ENCODE measurements at places on chromosomes 16 and 17.

DNA sequence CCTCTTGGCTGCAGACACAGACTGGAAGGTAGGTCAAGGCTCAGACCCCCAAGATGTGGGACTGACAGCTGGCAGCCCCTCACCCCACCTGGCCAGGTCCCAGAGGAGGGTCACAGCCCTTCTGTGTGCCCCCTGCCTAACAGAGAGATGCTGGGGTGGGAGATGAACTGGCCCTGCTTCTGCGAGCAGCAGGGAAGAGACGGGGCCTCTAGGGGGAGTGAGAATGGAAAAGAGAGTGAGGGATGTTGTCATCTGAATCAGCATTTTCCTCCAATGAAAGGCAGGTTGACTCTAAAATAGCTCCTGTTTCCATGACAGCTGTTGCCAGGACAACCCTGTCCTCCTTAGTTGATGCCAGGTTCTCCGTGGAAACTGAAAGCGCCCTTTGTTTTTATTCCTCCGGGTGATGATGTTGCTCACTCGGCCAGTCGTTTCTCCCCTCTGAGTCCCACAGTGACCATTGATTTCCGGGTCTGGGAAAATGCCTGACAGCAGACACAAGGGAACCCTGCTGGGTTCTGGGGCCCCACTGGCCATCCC lies 4.9 kb upstream of the NDRG4 start:
- DNase-seq, result no peak

GRCh38 chr16:4175849-4176248 lies 59.6 kb upstream of the ADCY9 start:
- DNase-seq, result no peak

GRCh38 chr17:31327534-31328159 lies 6.2 kb upstream of the EVI2A start:
- DNase-seq, result no peak

GRCh38 chr17:40703652-40704051 lies at the start of gene KRT24:
Gene KRT24, minus strand, starts transcription at chr17:40703752. Its CDS starts 59 bp downstream, at chr17:40703693.
- no peak for DNase-seq

- DNase-seq, result no peak
Measured at GRCh38 chr17:32240750-32241149, 24.9 kb upstream of the RHBDL3 start.

DNA sequence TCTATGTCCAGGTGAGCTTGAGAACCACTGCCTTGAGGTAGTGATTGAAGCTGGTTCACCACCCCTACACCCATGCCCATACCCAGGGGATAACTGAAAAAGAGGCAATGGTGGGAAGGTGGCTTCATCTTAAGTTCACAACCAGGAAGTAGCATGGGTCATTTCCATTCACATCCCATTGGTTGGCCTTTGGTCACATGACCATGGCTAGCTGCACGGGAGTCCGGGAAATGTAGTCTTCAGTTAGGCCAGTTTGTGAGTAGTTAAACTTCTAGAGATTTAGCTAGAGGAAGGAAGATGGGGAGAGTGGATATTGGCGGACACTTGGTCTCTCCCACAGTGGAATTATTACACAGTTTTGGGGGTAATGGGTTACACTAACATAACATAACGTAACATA lies 92.9 kb downstream of the RGS9 start:
- DNase-seq, result no peak

DNA sequence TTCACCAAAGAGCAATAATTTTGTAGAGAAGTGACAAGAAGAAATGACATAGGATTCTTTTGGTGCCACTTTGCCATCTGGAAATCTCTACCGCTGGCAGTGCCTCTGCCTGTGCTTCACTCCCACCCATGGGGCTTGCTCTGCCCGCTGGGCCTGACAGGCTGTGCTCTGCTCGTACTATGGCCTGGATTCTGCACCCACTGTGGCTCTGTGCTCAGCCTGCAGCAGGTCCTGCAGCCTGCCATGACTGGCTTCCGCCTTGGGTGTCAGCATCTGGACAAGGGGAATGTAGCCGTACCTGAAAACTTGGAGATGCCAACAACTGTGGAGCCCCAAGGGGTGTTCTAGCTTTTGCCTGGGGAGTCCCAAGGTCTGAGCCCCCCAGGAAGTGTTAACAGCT lies 792.3 kb downstream of the CDH8 start:
- DNase-seq, result no peak

DNA sequence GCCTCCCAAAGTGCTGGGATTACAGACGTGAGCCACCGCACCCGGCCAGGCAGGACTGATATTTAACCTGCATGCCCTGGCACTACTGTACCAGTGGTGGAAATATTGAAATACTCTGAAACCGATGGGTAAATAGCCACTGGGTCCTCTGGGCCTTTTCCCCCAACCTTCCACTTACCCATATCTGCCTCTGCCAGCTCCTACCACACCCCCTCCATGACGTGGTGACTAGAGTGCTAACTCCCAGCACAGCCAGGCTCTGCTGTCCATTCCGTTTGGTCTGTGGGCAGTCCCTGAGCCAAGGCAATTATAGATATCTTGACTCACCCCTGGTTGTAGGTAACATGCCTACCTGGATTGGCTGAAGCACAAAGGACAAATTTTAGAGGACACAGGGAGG lies 187.8 kb downstream of the PRKCB start:
- DNase-seq, result no peak

- DNase-seq, result no peak
Measured at GRCh38 chr17:19378416-19379360, at the start of gene MAPK7. Gene MAPK7, plus strand, starts transcription at chr17:19378498. Its CDS starts 403 bp downstream, at chr17:19378901.

DNA sequence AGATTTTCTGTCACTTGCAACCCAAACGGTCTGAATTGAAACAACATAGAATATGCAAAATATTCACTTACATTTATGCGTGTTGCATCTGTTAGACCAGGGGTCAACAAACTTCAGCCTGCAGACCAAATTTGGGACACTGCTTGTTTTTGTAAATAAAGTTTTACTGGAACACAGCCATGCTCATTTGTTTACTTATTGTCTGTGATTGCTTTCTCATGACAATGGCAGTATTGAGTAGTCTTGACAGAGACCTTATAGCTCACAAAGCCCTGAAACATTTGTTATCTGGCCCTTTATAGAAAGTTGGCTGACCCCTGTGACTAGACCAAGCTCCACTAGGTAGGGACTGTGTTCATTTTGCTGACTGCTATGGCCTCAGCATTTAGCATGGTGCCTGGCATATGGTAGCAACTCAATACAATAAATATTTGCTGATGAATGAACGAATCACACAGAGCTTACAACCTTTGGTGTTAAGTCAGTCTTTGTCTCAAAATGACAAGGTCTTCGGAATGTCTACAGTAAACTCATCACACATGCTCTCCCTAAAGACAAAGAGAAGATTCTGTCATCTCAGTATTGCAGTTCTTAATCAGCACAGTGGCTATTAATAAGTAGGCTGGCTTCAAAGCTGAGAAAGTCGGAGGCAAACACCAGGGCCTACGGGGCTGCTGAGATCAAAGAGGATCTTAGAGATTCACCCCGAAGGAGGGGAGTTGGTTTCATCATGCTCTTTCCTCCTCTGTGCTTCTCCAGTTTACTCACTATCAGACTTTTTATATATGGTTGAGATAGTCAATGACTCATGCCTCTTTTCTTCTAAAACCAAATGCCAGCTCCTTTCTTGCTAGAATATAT lies 95.2 kb upstream of the AXIN2 start:
- no peak for DNase-seq

DNA sequence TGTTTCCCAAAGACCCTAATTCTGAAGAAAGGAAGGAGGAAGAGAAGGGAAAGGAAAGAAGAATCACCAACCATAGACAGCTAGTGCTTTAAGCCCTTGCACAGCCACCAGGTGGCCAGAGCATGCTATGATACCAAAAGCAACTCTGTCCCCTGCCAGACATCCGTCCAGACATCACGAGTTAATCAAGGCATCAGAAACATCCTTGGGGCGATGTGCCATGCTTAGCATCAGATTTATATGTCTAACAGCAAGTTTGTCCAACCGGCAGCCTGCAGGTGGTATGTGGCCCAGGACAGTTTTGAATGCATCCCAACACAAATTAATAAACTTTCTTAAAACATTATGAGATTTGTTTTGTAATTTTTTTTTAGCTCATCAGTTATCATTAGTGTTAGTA lies 2.9 kb upstream of the CRYBA1 start:
- no peak for DNase-seq

GRCh38 chr17:8444494-8444893 lies 8.8 kb downstream of the NDEL1 start:
- DNase-seq, result no peak

DNA sequence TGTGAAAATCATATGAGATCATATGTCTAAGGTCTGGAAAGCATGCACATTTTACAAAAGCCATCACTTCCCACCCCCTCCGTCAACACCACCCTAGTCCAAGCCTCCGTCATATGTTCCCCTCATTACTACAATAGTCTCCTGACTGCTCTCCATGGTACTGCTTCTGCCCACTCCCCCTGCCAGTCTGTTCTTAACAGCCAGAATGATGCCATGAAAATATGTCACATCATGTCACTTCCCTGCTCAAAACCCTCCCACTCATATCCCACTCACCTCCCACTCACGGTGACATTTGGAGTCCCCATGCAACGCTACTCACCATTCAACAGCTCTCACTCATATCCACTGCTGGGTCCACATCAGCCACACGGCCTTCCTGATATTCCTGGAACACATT lies 432.3 kb downstream of the XYLT1 start:
- no peak for DNase-seq

- no peak for DNase-seq
Measured at GRCh38 chr17:50426814-50427787, 1.1 kb downstream of the ACSF2 start.

DNA sequence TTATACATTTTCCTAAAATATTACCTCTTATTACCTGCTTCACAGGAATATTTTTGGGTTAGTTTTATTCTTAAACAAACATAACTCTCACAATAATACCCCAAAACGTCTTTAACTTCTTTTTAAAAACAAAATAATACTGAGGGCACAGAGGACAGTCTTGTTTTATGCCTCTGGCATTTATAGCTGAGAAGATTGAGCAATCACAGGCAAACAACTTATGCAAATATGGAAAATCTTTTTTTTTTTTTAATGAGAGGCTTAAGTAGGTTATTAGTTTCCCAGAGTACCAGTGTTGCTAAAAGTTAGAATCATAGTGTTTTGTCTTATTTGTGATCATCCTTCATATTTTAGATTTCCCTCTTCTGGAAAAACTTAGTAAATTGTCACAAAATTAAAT lies 195.0 kb downstream of the FTO start:
- DNase-seq, result no peak

GRCh38 chr17:17129466-17129865 lies 76.7 kb downstream of the PLD6 start:
- DNase-seq, result no peak

GRCh38 chr17:71304498-71305158 lies 816.2 kb upstream of the SOX9 start:
- no peak for DNase-seq

GRCh38 chr17:80949451-80950421 lies 41.9 kb upstream of the CHMP6 start:
- no peak for DNase-seq

DNA sequence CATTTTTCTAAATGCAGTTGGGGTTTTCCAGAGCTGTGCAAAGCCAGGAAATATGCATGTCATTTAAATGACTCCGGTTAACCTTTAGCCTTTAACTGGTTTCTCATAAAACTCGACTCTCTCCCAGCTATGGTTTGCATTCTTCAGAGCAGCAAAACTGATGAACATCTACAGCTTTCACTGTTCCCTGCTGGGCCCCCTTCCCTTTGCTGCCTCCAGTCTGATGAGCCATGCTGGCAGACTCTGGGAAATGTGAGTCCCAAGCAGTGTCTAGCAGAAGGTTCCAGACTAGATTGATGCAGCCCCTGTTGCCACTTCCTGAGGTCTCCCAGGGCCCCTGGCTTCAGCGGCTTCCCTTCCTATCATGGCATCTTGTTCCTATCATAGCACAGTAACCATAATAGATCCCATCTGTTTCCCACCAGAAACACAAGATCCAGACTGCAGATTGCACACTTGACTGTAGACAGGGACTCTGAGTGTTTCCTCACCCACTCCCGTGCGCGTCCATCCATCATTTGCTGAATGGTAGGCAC lies 135.4 kb downstream of the CLEC16A start:
- DNase-seq, result no peak

GRCh38 chr16:63606778-63607177 lies 1515.1 kb downstream of the CDH11 start:
- DNase-seq, result no peak

GRCh38 chr16:3761375-3762106 lies 44.2 kb upstream of the TRAP1 start:
- DNase-seq, result no peak

GRCh38 chr17:76641501-76641900 lies 2.1 kb downstream of the ST6GALNAC1 start:
- no peak for DNase-seq

GRCh38 chr17:77827511-77827910 lies 131.0 kb upstream of the TNRC6C start:
- DNase-seq, result no peak

DNA sequence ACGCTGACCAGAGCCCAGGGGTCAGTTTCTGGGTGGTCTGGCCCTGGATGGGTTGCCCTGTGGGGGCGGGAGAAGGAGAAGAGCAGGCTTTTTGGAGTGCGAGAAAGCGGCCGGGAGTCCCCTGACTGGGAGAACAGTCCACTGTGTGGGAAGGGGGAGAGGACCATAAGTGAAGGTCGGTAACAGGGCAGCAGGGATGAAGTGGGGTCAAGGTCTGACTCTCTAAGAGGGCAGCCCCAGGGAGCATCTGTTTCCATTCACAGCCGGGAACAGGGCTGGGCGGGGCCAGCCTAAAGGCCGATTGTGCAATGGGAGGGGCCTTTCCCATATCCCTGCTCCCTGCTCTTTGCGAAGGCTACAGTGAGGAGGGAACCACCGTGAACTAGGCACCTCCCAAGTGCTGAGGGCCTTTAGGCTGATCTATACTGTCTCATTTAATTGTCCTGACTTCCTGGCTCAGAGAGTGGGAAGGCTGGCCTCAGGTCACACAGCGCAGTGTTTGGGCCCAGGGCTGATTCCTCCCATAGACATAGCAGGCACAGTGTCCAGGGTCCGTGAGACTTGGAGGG lies 10.4 kb upstream of the WFDC1 start:
- no peak for DNase-seq

DNA sequence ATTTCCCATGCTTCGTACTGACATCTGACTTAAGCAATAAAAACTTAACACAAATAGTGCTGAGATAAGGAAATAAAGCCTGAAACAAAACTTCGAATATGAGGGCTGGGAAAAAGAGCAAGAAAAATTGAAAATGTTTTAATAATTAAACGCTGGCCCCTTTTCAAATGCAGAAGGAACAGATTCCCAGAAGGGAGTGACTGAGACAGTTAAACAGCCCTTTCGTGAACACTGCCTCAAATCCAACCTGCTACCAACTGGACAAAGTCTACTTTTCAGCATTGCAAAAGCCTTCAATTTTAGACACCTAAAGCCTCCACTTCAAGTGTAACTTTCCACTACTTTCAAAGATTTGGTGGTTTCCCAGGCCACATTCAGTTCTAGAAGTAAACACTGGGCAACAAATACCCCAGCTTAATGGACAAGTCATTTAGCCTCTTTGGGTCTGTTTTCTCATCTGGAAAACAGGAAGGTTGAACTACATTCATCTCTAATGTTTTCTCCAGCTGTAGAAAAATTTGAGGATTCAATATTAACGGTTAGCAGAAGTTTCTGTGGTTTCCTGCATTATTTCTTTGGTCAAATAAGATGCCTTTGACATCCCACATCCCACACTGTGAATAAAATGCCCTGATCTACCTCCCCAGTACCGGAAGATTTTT lies 11.8 kb downstream of the RFFL start:
- DNase-seq, result no peak

GRCh38 chr17:50660042-50660886 lies 25.6 kb downstream of the ABCC3 start:
- DNase-seq, result no peak

- DNase-seq, result no peak
Measured at GRCh38 chr17:4858882-4859260, 25.7 kb downstream of the MINK1 start.
